OCI-LY7 (cell line): ENCODE measurements at places on chromosomes 11 and 22.

GRCh38 chr11:126403022-126403581, 47.6 kb downstream of the ST3GAL4 start:
- DNase-seq: no peak

GRCh38 chr22:38610234-38610633, 40.3 kb upstream of the DMC1 start:
- no peak for DNase-seq

- no peak for DNase-seq
Observed at GRCh38 chr11:128455766-128456165, 131.6 kb downstream of the ETS1 start.

GRCh38 chr11:104064034-104064630, 27.7 kb downstream of the DDI1 start:
- no peak for DNase-seq

DNA sequence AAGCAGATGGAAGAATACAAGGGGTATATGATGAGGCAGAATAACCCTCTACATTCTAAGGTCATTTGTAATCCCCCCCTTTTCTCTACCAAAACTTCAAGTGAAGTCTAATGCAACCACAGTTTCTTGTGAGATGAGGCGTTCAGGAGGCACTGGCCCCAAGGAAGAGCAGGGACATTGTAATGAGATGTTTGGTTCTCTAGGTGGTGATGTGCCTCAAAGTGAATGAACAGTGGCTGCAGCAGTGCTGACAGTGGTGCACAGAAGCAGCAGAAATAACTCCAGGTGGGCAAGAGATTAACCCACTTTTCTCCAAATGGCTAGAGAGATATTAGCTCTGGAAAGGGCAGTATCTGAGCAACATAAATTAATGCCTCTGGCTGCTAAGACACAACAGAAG, 33.8 kb downstream of the PDGFD start:
- DNase-seq: no peak
